ENCODE measurements at places on chromosomes 1 and 21.
A peak's percentile ranks its signal among the peaks of the same experiment; 100 is the strongest.

DNA sequence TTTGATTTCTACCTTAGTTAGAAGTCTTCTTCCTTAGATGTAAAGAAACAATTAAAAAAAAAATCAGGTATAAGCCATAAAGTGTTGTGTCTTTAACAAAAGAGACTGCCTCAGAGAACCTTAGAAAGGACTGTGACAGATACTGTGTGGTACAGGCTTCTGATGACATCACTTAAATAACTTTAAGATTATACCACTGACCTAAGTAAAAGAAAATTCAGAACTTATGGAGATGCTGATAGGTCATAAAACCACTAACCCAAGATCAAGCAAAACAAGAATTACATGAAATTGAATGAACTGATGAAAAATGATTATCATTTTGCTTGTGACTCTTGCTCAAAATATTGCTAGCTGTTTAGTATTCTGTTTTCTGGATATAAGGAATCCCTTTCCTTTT, 220.8 kb downstream of the NRIP1 start:
- DNase-seq: no peak

GRCh38 chr21:32181457-32181856, 97.4 kb downstream of the MIS18A start:
- DNase-seq: no peak

- DNase-seq: no peak
Measured at GRCh38 chr1:213986020-213986924, 1.5 kb upstream of the PROX1 start.

GRCh38 chr1:232578651-232579195, 51.2 kb downstream of the SIPA1L2 start:
- peak; percentile 73 for DNase-seq

DNA sequence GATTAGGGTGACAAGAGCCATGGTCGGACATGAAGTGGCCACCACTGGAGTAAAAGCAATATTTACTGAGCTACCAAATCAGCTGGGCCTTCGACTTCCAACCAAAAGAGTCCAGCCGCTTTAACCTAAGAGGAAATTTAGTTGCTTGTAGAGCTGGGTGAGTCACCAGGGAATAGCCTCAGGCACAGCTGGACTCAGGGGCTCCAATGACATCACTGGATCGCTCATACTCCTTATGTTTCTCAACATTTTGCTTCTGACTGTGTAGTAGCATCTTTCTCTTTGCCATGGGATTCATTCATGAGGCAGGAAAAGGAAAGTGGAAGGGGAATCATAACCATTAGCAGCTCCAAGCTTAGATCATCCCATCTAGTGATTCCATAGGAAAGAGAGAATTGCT, 664.4 kb downstream of the MATN1 start:
- peak; percentile 87 for DNase-seq

DNA sequence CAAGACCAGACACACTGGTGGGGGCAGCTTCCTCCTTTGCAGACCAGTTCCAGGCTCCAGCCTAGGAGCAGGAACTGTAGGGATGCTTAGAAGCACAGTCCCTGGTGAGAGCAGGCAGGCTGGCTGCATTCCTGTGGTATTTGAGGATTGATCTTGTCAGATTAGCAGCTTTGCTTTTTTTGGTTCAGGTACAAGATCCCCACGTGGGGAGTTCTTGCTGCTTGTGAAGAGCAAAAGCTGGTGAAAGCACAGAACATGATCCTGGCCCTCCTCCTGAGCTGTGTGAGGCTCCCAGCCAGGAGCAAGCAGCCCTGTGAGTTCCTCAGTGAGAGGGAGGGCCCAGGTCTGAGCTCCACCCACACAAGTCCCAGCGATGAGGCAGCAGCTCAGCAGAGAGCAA, 75.3 kb upstream of the ARTN start:
- DNase-seq: peak; percentile 98

- peak; percentile 81 for DNase-seq
Measured at GRCh38 chr1:230768903-230769570, 21.8 kb downstream of the CAPN9 start.

DNA sequence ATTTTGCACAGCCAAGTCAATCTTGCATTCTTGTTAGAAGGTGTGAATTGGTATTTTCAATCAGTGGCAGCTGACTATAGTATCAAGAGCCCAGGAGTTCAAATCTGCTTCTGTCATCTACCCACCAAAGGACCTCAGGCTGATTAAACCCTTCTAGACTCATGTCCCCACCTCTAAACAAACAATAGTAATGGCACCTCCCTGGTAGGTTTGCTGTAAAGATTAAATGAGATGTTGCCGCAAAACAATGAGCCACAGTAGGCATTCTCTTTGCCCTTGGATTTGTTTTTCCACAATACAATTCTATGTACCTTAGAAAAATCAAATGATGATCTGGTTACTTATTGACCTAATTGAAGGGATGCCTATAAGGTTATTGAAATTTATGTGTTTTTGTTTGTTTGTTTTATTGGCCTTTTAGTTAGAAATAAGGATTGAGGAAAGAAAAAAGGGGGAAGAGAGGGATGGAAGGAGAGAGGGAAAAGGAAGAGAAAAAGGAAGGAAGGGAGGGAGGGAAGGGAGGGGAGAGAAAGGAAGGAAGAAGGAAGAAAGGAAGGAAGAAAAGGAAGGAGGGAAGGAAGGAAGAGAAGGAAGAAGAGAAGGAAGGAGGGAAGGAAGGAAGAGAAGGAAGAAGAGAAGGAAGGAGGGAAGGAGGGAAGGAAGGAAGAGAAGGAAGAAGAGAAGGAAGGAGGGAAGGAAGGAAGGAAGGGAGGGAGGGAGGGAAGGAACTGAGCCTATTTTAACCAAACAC, 110.7 kb downstream of the ETS2 start:
- no peak for DNase-seq

- DNase-seq: no peak
Measured at GRCh38 chr1:210689826-210690225, 361.1 kb downstream of the HHAT start.

DNA sequence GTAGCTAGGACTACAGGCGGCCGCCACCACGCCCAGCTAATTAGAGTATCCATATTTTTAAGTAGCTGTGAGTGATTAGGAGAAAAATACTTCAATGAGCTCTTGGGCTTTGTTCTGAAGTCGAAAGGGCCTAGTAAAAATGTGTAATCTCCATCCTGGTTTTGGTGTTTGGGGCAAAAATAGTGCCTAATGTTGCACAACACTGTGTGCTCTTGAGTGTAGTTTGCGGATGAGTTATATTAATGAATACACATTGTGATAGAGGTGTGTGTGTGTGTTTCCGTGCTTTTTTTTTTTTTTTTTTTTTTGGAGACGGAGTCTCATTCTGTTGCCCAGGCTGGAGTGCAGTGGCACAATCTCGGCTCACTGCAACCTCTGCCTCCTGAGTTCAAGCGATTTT, 6.3 kb upstream of the ARID1A start:
- no peak for DNase-seq

Measured in H4 (cell line).